ENCODE measurements at places on chromosomes 13 and 19.

DNA sequence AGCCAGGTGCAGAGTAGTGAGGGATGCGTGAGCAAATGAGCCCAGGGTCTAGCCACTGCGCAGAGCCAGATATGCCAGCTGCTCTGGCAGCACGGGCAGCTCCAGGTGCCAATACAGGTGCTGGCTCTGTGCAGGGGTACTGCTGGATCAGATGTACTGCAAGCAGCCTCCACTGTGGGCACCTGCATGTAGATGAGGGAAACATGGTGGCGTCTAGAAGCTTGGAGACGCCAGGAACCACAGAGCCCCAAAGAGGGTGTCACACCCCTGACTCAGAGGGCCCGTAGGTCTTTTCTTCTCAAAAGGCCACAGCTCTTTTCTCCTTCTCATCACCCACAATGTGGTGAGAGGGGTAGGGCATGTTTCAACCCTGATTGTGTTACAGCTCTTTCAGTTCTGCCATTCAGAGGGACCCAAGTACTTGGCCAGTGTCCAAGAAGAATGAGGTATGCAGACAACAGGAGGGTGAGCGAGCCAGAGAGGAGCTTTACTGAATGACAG lies 244.4 kb upstream of the SLITRK1 start:
- H3K27me3 ChIP-seq, result no peaks in the 10 kb centered on the region
- no peak overlapping the region for H3K27ac ChIP-seq
- no peak for DNase-seq
- H3K4me1 ChIP-seq, result no peaks in the 10 kb centered on the region
- no peak overlapping the region for H3K4me3 ChIP-seq
- no peaks in the 10 kb centered on the region for H3K36me3 ChIP-seq

DNA sequence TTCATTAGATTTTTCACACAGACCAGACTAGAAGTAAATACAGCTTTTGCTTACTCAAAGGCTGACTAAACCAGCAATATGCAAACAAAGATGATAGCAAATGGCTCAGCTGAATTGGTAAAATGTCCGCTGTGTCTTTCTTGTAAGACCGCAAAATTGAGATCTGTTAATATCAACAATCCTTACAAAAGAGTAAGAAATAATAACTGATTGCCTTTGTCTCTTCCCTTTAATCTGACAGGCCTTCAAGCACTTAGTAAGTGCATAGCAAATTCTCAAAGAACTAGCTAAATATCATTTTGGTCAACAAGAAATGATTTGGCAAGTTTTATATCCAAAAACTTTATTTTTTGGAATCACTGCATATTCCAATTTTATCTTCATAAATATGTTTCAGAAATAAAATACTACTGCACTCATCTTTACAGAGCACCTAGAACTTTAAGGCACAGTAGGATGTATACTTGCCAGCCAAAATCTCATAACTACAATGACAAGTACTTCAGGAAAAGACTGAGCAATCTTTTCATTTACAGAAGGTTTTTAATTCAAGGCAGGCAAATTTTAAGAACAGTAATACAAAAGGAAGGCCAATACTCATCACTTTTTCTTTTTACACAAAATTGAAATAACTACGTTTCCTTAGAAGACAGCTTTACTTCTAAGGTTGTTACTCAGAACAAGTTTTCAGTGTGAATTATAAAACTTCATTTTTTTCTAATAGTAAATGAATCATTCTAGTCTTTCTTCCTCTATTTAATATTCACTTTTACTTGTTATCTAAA lies 1.1 kb downstream of the ELF1 start:
- no peak overlapping the region for H3K4me3 ChIP-seq
- H3K36me3 ChIP-seq, result no peaks in the 10 kb centered on the region
- H3K27me3 ChIP-seq, result no peaks in the 10 kb centered on the region
- H3K4me1 ChIP-seq, result peaks cover 31% of the 10 kb centered on the region

DNA sequence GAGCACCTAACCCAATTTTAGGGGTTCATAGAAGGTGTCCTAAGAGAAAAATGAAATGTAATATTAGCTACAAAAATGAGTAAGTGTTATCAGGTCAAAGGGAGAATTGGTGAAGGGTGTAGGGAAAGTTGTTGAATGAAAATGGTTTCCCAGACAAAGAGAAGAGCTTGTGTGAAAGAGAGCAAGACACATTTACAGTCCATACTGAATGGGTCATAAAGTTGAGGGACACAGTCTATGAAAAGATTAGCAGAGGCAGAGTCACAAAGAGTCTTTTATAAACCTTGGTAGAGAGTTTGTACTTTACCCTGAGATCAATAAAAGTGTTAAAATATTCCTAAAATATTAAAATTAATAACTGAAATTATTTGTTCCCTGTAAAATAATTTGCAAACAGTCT lies 759.4 kb downstream of the DIAPH3 start:
- no peak overlapping the region for H3K27ac ChIP-seq
- no peaks in the 10 kb centered on the region for H3K27me3 ChIP-seq
- no peaks in the 10 kb centered on the region for H3K36me3 ChIP-seq
- no peak overlapping the region for H3K4me3 ChIP-seq

GRCh38 chr13:68124437-68125086 lies 894.4 kb upstream of the PCDH9 start:
- DNase-seq, result no peak
- H3K27me3 ChIP-seq, result no peaks in the 10 kb centered on the region
- no peaks in the 10 kb centered on the region for H3K36me3 ChIP-seq
- H3K27ac ChIP-seq, result no peak overlapping the region
- H3K4me1 ChIP-seq, result no peaks in the 10 kb centered on the region

DNA sequence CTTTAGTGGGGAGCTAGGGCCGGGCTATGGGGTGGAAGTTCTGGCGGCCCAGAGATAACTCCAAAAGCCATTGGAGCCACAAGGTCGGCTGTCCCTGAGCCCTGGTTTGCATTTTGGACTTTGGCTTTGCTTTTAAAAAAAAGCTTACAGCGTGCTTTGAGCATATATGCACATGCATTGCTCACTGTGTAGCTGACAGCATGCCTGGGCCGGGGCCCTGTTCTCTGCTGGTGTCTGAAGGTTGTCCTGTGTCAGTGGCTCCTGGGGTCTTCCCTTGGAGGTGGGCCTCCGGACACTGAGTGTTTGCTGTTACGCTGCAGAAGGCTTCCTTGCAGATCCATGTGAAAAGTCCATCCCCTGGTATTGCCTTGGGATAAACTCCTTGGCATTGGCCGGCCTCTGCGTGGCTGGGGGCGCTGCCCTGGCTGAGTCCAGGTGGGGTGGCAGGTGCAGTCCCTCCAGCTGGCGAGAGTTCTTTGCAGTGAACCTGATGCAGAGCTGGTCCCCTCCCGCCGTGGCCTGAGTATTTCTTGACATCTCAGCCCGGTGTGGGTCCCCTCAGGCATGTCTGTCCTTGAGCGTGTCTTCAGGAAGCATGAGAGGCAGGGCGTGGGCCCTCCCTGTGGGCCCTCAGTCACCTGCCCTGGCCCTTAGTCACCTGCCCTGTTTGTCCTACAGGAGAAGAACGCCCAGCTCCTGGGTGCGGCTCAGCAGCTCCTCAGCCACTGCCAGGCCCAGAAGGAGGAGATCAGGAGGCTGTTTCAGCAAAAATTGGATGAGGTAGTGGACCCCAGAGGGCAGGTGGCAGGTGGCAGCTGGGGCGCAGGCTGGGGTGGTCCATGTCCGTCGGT lies 23.0 kb downstream of the PLEKHJ1 start:
- H3K4me3 ChIP-seq, result no peak overlapping the region
- peaks cover 82% of the 10 kb centered on the region for H3K36me3 ChIP-seq
- DNase-seq, result no peak

- H3K27me3 ChIP-seq, result no peaks in the 10 kb centered on the region
- no peak overlapping the region for H3K4me3 ChIP-seq
- peaks cover 6% of the 10 kb centered on the region for H3K4me1 ChIP-seq
Measured at GRCh38 chr19:17743874-17744580, 7.2 kb upstream of the FCHO1 start.

DNA sequence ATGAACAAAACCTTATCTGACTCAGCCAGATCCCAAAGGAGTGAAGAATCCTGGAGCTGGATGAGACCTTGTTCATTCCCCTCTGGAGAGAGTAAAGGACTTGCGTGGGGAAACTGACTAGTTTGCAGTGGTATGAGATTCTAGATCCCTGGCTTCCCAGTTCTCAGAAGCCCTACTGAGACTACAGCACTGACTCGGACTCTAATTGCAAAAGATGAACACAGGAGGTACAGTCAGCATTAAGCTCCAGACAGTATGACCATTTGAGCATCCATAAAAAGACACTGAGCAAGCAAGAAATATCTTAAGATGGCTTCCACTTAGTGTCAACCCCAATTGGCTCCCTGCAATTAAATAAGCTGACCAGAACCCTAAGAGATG lies 6.8 kb downstream of the ZC3H4 start:
- peak overlapping the region; percentile 100 for H3K27ac ChIP-seq
- H3K4me3 ChIP-seq, result no peak overlapping the region
- no peaks in the 10 kb centered on the region for H3K36me3 ChIP-seq

DNA sequence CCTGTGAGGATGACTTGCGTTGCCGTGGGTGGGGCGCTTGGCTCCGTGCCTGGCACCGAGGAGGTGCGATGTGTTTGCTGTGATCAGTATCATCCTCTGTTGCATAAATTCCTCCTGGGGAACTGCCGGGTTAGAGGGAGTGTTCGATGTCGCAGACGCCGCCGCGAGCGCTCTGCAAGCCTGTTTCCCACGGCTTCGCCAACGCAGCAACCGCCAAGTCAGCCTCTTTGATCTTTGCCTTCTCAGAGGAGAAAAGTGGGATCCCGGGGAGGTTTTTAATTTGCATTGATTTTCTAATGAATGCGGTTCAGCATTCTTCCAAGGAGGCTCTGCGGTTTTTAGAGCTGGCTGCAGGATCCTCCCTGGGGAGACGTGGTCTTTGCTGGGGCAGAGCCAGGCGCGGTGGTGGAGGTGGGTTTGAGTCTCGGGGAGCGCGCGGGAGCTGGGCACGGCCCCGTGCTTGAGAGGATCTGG lies 7.6 kb downstream of the GPR32 start:
- H3K4me1 ChIP-seq, result no peaks in the 10 kb centered on the region
- H3K27me3 ChIP-seq, result peaks cover 95% of the 10 kb centered on the region
- H3K4me3 ChIP-seq, result no peak overlapping the region
- H3K27ac ChIP-seq, result no peak overlapping the region
- H3K36me3 ChIP-seq, result no peaks in the 10 kb centered on the region

GRCh38 chr13:67619351-67619994 lies 389.3 kb upstream of the PCDH9 start:
- no peaks in the 10 kb centered on the region for H3K36me3 ChIP-seq
- no peaks in the 10 kb centered on the region for H3K4me1 ChIP-seq
- H3K4me3 ChIP-seq, result no peak overlapping the region
- no peak overlapping the region for H3K27ac ChIP-seq

- peaks cover 9% of the 10 kb centered on the region for H3K27me3 ChIP-seq
- H3K4me3 ChIP-seq, result no peak overlapping the region
- no peaks in the 10 kb centered on the region for H3K36me3 ChIP-seq
- H3K4me1 ChIP-seq, result peaks cover 6% of the 10 kb centered on the region
- DNase-seq, result no peak
Measured at GRCh38 chr19:15897026-15897737, 692 bp downstream of the CYP4F2 start.

DNA sequence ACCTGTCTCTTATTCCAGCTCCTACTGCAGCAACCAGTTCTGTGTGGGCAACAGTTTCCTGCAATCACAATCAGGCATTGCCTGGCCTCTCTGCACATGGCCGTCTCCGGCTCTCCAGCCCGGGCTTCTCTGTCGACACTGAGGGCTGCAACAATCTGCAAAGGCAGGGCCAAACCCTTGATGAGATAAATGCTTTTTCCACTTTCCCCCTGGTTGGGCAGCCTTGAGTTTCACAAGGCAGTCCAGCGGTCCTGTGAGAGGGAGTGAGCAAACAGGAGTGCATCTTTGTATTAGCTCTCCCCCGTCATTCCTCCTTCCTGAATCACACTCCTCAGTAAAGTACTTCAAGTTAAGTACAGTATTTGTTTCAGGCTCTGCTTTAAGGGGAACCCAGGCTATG lies 40.7 kb upstream of the VWA8 start:
- peaks cover 5% of the 10 kb centered on the region for H3K4me1 ChIP-seq
- H3K27ac ChIP-seq, result no peak overlapping the region

- DNase-seq, result no peak
- H3K4me1 ChIP-seq, result peaks cover 100% of the 10 kb centered on the region
- no peaks in the 10 kb centered on the region for H3K27me3 ChIP-seq
- no peaks in the 10 kb centered on the region for H3K36me3 ChIP-seq
Measured at GRCh38 chr13:33188093-33188882, 97.3 kb downstream of the STARD13 start.

DNA sequence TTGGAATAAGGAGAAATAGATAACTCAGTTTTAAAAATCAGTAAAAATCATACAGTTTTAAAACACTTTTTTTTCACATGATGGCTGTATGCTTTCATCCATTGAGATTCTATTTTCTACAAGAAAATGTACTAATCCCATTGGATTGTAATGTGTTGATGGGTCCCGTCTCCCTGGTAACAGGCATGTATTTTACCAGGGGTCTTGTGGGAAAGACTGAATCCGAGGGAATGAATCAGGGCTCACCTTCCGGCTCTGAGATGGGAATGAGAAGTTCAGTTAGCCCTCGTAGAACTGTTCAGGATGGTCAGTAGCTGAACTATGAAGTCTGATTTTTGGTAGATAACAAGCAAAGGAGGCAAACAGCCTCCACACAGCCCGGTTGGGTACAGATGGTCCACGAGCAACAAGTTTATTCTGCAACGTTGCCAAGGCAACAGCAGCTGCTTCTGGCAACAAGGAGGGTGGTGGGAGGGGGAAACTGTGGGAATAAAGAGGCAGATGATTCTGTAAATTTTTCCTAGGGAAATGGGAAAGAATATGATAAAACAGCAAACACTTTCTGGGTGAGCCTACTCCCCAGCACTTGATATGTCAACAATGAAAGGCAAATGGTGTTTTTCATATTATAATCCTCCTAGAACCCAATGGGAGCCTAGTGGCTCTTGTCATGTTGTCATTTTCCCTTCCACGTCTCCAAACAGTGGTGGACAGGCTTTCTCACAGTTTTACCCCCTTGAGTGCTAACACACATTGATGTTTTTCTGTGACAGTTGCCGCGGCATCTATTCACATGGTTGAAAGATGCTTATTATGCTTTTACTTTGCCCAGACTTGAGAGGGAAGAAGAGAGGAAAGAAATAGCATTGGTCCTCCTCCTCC lies 12.4 kb upstream of the SIAH3 start:
- no peaks in the 10 kb centered on the region for H3K36me3 ChIP-seq
- H3K27me3 ChIP-seq, result no peaks in the 10 kb centered on the region
- H3K4me3 ChIP-seq, result no peak overlapping the region
- no peaks in the 10 kb centered on the region for H3K4me1 ChIP-seq

- H3K4me1 ChIP-seq, result no peaks in the 10 kb centered on the region
- no peak overlapping the region for H3K4me3 ChIP-seq
- no peak overlapping the region for H3K27ac ChIP-seq
Measured at GRCh38 chr13:31236211-31236786, 36.5 kb downstream of the B3GLCT start.

All from sigmoid colon (tissue), 7 donors.